ENCODE measurements at places on chromosomes 6 and 20. TPM values are rescaled to one million over a fixed set of nuclear protein-coding genes. Genes with fewer than 3 reads are reported as not detected.

The SLC17A2 gene
- not detected for total RNA-seq

The MOCS3 gene
- total RNA-seq: 6.7 TPM

The HLA-F gene
- total RNA-seq: 12.6 TPM

The BCAS1 gene
- not detected for total RNA-seq

The GINS1 gene
- total RNA-seq: 7.3 TPM

The MUC22 gene
- not detected for total RNA-seq

The TRAPPC3L gene
- not detected for total RNA-seq

The THBS2 gene
- total RNA-seq: 502 TPM

The ANGPT4 gene
- total RNA-seq: not detected

The PSORS1C1 gene
- total RNA-seq: 0.18 TPM

The PLCB4 gene
- total RNA-seq: not detected

The CSNK2A1 gene
- 90.8 TPM for total RNA-seq

The SDHAF4 gene
- total RNA-seq: 7.4 TPM

The TPD52L1 gene
- 0.29 TPM for total RNA-seq

The FRMD1 gene
- total RNA-seq: not detected

The ADGRB3 gene
- not detected for total RNA-seq

The RNF217 gene
- 9.0 TPM for total RNA-seq

The ASIP gene
- total RNA-seq: not detected

The CLPSL2 gene
- total RNA-seq: not detected

The CST2 gene
- not detected for total RNA-seq

The TMEM74B gene
- total RNA-seq: not detected

The LTB gene
- total RNA-seq: not detected

The SAPCD1 gene
- 1.8 TPM for total RNA-seq

The KCNB1 gene
- not detected for total RNA-seq

The CCND3 gene
- 118 TPM for total RNA-seq

The MLN gene
- total RNA-seq: not detected

The EMILIN3 gene
- total RNA-seq: under 0.01 TPM

The PRL gene
- total RNA-seq: not detected

The PDYN gene
- total RNA-seq: not detected

The PAQR8 gene
- total RNA-seq: 3.7 TPM

The RSPH4A gene
- under 0.01 TPM for total RNA-seq

The ZNF165 gene
- total RNA-seq: 1.2 TPM

The CLVS2 gene
- total RNA-seq: not detected

The POU5F1 gene
- total RNA-seq: not detected

The KIF16B gene
- total RNA-seq: 9.2 TPM

The C6orf15 gene
- not detected for total RNA-seq

The LHFPL5 gene
- not detected for total RNA-seq

The MYLK2 gene
- 0.18 TPM for total RNA-seq

The HRH3 gene
- not detected for total RNA-seq

The PSORS1C2 gene
- not detected for total RNA-seq

The RANBP9 gene
- 15.3 TPM for total RNA-seq

The CHD6 gene
- 12.6 TPM for total RNA-seq

The TRIM10 gene
- not detected for total RNA-seq

The PRR18 gene
- total RNA-seq: not detected

The PRDM13 gene
- total RNA-seq: not detected

The WDR46 gene
- 84.2 TPM for total RNA-seq

The OTOR gene
- not detected for total RNA-seq

All from myometrial cell (primary cell).